ENCODE measurements at places on chromosomes 1 and 21.

DNA sequence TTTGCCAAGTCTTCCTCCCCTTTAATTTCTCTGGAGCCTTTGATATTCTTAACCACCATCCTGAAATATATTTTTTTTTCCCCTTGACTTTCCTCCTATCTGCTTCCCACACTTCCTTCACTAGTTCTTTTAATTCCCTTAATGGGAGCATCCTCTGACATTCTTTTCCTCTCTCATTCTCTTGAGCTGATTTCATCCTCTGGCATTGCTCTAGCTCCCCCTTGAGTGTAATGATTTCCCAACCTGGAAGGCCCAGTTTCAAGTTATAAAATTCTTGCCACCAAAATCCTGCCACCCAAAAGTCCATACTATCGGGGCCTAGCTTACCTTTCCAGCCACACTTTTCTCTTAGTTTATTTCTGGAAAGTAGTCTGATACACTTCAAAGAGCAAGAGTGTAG, 39.5 kb upstream of the UBE2U start:
- no peaks in the 10 kb centered on the region for H3K4me1 ChIP-seq
- no peaks in the 10 kb centered on the region for H3K27me3 ChIP-seq
- no peak overlapping the region for H3K4me3 ChIP-seq
- no peaks in the 10 kb centered on the region for H3K36me3 ChIP-seq
- no peak overlapping the region for H3K27ac ChIP-seq

GRCh38 chr1:50419907-50420677, 3.2 kb downstream of the DMRTA2 start:
- no peaks in the 10 kb centered on the region for H3K36me3 ChIP-seq
- peaks cover 71% of the 10 kb centered on the region for H3K27me3 ChIP-seq
- H3K4me3 ChIP-seq = no peak overlapping the region
- peaks cover 42% of the 10 kb centered on the region for H3K4me1 ChIP-seq

DNA sequence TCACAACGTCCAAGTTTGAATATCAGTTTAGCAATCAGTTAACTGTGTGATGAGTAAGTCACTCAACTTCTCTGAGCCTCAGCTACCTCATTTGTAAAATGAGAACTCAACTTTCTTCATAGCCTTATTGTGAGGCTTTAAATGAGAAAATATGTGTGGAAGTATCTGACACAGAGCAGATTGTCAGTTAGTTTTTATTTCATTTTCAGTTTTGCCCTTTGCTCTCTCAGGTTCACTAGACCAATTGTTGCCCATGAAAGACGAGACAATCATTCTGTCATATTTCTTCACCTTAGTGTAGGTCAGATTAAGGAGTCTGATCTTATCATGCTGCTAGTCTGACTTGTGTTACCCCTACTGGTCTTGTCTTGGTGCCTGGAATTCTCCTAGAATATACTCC, 232.8 kb upstream of the PTBP2 start:
- H3K36me3 ChIP-seq = no peaks in the 10 kb centered on the region
- no peaks in the 10 kb centered on the region for H3K27me3 ChIP-seq
- no peak for DNase-seq
- no peak overlapping the region for H3K27ac ChIP-seq

GRCh38 chr21:42056468-42056867, 14.6 kb upstream of the UMODL1 start:
- H3K4me3 ChIP-seq = no peak overlapping the region
- no peak for DNase-seq

GRCh38 chr1:243438815-243439214, 183.0 kb downstream of the SDCCAG8 start:
- no peak overlapping the region for H3K27ac ChIP-seq
- no peaks in the 10 kb centered on the region for H3K27me3 ChIP-seq
- H3K4me3 ChIP-seq = no peak overlapping the region
- no peak for DNase-seq
- H3K4me1 ChIP-seq = no peaks in the 10 kb centered on the region

DNA sequence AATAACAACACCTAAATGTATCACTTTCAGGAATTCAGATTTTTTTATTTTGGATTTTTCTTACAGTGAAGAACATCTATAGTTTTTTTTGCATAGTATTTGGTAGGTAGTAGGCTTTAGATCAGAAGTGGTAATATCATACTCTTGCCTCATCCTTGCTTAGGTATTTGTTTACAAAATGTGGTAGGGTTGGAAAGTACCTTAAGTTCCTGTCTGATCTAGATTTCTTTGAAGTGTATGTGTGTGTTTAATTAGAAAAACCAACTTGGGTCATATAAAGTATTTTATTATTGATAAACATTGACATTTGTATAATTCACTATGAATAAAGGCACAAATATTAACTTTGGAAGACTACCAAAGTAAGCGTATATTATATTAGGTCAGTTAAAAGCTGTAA, 85.3 kb upstream of the GPR88 start:
- H3K4me1 ChIP-seq = peaks cover 51% of the 10 kb centered on the region
- H3K4me3 ChIP-seq = no peak overlapping the region
- H3K36me3 ChIP-seq = peaks cover 34% of the 10 kb centered on the region
- no peaks in the 10 kb centered on the region for H3K27me3 ChIP-seq
- peak overlapping the region; percentile 90 for H3K27ac ChIP-seq

- H3K36me3 ChIP-seq = no peaks in the 10 kb centered on the region
- H3K27ac ChIP-seq = no peak overlapping the region
- no peaks in the 10 kb centered on the region for H3K27me3 ChIP-seq
- no peak for DNase-seq
- no peak overlapping the region for H3K4me3 ChIP-seq
- H3K4me1 ChIP-seq = no peaks in the 10 kb centered on the region
Measured at GRCh38 chr1:103180660-103181059, 72.3 kb upstream of the COL11A1 start.

DNA sequence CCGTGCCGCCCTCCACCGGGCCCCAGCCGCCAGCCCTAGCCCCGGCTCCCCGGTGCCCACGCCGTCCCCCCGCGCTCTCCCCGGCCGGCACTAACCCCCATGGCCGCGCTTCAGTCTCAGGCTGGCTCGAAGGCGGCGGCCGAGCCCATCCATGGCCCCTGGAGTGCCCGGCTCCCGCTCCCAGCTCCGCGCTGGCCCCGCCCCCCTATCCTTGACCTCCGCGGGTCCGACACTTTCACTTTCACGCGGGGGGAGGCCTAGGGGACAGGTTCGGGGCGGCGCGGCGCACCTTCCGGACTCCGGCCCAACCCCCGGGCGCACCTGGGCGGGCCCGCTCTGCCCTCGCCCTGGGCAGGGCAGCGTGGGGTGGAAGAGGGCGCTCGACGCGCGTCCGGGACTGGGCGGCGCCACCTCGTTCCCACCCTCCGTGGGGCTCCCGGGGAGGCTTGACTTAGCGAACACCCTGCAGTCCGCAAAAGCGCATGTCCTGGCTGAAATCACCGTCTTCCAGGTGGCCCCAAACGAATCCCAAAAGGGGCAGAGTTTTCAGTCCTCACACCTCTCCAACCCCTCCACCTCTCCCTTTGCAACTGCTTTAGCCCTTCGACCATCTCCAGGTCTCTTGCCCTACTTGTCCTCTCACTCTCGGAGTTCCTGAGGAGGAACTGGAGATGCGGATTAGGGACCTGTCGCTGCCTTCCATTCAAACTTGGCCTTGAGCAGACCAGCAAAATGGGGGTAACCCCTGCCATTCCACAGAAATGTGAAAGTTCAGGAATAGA, 3.9 kb upstream of the DENND2D start:
- no peaks in the 10 kb centered on the region for H3K36me3 ChIP-seq
- DNase-seq = peak; percentile 53
- H3K27me3 ChIP-seq = no peaks in the 10 kb centered on the region
- H3K4me3 ChIP-seq = peak overlapping the region; percentile 79
- H3K27ac ChIP-seq = peak overlapping the region; percentile 97
- peaks cover 54% of the 10 kb centered on the region for H3K4me1 ChIP-seq

DNA sequence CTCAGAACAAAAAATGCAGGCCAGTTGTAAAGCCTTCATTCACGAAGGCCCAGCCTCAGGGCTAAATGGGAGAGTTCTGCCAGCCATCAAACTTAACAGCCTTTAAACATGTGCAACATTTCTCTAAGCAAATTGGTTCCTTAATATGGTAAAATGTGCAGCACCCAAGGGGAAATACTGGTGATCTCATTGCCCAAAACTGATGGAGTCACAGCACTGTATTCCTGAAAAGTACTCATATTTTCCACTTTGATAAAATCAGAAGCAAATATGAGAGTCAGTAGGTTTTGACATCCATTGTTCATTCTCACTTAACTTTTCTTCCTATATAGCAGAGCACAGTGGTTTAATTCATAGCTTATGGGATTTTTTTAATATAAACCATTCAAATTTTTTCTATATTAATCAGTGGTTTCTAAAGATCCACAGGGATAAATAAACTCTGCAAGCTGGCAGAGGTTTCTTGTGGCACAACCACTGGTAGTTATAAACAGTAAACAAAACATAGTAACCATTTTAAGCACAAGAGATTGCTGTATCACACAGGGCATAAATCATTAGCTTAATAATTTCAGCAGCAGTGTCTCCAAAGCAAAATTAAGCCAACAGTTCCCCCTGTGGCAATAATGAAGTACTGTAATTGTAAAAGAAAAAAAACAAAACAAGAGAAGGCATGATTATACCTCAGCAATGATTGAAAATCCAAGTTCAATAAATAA, 106.9 kb upstream of the LYPLAL1 start:
- no peaks in the 10 kb centered on the region for H3K27me3 ChIP-seq
- no peak overlapping the region for H3K4me3 ChIP-seq
- no peaks in the 10 kb centered on the region for H3K36me3 ChIP-seq
- H3K27ac ChIP-seq = no peak overlapping the region

- peaks cover 48% of the 10 kb centered on the region for H3K4me1 ChIP-seq
- H3K4me3 ChIP-seq = no peak overlapping the region
- no peaks in the 10 kb centered on the region for H3K27me3 ChIP-seq
- peaks cover 16% of the 10 kb centered on the region for H3K36me3 ChIP-seq
- no peak overlapping the region for H3K27ac ChIP-seq
Measured at GRCh38 chr1:21313886-21314721, 23.8 kb upstream of the ECE1 start.

DNA sequence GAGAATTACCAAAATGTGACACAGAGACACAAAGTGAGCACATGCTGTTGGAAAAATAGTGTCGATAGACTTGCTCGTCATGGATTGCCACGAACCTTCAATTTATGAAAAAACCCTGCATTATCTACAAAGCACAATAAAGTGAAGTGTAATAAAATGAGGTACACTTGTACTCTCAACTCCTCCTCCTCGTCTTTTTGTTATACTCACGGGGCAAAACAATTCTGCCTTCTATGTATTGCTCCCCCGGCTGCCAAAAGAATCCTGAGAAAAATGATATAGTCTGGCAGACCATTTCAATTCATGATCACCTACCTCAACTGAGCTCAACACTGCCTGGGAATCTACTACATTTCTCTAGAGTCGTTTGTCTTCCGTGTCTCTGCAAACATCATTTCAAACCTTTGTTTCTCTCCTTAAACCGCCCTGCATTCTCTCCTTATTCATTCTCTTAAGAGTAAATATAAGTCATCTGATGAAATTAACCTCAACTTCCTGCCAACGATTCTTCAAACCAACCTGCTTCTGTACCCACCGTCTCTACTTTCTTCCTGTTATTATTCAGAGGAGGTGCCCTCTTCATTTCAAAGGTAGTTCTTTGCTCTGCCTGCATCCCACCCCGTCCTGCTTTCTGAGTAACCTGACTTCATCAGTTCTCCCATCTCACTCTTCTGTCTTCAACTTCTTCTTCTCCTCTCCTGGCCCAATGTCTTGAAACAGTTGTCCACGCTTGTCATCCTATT, 12.9 kb upstream of the IL19 start:
- H3K4me1 ChIP-seq = peaks cover 17% of the 10 kb centered on the region
- H3K36me3 ChIP-seq = no peaks in the 10 kb centered on the region
- no peaks in the 10 kb centered on the region for H3K27me3 ChIP-seq
- H3K4me3 ChIP-seq = peak overlapping the region; percentile 16
- peak; percentile 41 for DNase-seq
- no peak overlapping the region for H3K27ac ChIP-seq

- no peak for DNase-seq
- no peak overlapping the region for H3K4me3 ChIP-seq
- no peak overlapping the region for H3K27ac ChIP-seq
Measured at GRCh38 chr1:28115267-28115666, 26.9 kb upstream of the EYA3 start.

GRCh38 chr1:84078108-84078841, 65.8 kb upstream of the PRKACB start:
- H3K4me1 ChIP-seq = peaks cover 11% of the 10 kb centered on the region
- DNase-seq = no peak
- no peaks in the 10 kb centered on the region for H3K36me3 ChIP-seq
- H3K27ac ChIP-seq = no peak overlapping the region
- H3K4me3 ChIP-seq = peak overlapping the region; percentile 74

- H3K27ac ChIP-seq = no peak overlapping the region
- H3K36me3 ChIP-seq = no peaks in the 10 kb centered on the region
- no peak overlapping the region for H3K4me3 ChIP-seq
- H3K27me3 ChIP-seq = no peaks in the 10 kb centered on the region
- peaks cover 6% of the 10 kb centered on the region for H3K4me1 ChIP-seq
Measured at GRCh38 chr1:53337499-53337898, 9.6 kb upstream of the LRP8 start.

GRCh38 chr1:32883338-32884031, 2.8 kb upstream of the HPCA start:
- H3K36me3 ChIP-seq = no peaks in the 10 kb centered on the region
- H3K27me3 ChIP-seq = peaks cover 35% of the 10 kb centered on the region
- DNase-seq = no peak
- peaks cover 13% of the 10 kb centered on the region for H3K4me1 ChIP-seq

DNA sequence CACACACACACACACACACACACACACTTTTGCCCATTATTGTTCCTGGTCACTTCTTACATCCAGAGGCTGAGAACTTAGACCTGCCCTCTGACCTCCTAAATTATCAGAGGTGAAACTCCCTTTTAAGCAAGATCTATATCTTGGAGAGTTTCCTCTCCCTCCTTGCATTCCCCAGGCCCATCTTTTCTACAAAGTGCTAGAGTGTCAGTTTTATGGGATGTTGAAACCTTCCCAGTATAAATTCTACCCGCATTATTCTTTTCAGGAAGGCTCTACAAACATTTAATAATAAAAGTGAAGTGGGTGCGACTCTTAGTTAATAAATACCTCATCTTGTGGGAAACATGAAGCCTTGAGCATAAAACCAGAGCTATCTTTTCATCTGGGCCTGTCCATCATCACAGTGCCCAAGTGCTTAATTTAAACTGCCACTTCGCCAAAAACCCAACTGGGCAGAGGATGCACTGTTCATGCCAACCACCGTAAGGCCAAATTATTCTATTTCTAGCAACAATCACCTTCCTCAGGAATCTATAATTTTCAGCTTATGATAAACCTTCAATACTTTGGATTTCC, 458.2 kb upstream of the RUNX1 start:
- no peaks in the 10 kb centered on the region for H3K27me3 ChIP-seq
- DNase-seq = no peak
- no peaks in the 10 kb centered on the region for H3K36me3 ChIP-seq
